Neural progenitor cell (in vitro differentiated cells): ENCODE measurements at places on chromosomes 3 and 15.

- H3K4me1 ChIP-seq = peaks cover 4% of the 10 kb centered on the region
- no peak overlapping the region for H3K27ac ChIP-seq
- H3K27me3 ChIP-seq = no peaks in the 10 kb centered on the region
Measured at GRCh38 chr3:18507333-18507732, 82.2 kb upstream of the SATB1 start.

DNA sequence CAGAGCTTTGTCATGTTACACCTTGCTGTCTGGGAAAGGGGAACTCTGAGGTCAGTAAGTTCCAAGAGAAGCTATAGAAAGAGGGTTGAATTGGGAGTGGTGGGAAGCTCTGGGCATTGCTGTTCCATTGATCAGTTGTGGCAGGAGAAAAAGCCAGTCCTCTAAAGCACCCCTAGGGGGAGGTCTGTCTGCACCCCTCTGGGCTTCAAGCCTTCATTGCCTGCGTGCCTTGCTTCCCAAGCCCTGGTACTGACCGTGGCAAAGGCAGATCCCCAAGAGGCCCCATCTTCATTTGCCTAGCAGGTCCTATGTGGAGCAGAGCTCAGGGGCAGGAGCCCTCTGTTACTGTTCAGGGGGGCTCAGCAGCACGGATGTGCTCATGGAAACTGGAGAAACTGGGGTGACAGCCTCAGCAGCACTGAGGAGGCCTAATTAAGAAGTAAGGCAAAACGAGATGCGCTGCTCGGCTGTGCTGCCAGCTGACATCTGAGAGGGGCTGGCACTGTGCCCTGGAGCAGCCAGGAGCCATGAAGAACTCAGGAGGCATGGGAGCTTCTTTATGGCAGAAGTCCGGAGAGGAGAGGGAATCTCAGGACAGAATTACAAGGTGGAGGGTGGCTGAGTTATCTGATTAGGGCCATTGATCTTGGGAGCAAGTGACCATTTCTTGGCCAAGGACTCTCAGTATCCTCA, 270.9 kb downstream of the RPLP1 start:
- H3K27me3 ChIP-seq = no peaks in the 10 kb centered on the region
- H3K27ac ChIP-seq = no peak overlapping the region
- no peaks in the 10 kb centered on the region for H3K36me3 ChIP-seq
- H3K4me3 ChIP-seq = no peak overlapping the region

- no peaks in the 10 kb centered on the region for H3K4me1 ChIP-seq
- no peak overlapping the region for H3K4me3 ChIP-seq
- H3K36me3 ChIP-seq = no peaks in the 10 kb centered on the region
- H3K27me3 ChIP-seq = no peaks in the 10 kb centered on the region
- no peak for DNase-seq
- no peak overlapping the region for H3K27ac ChIP-seq
Measured at GRCh38 chr3:148500881-148501280, 196.8 kb upstream of the AGTR1 start.

- DNase-seq = no peak
- no peaks in the 10 kb centered on the region for H3K27me3 ChIP-seq
- H3K4me1 ChIP-seq = no peaks in the 10 kb centered on the region
- H3K27ac ChIP-seq = no peak overlapping the region
- no peak overlapping the region for H3K4me3 ChIP-seq
Measured at GRCh38 chr3:45547764-45548680, 46.5 kb upstream of the LIMD1 start.

GRCh38 chr3:71744738-71745137, 8.9 kb upstream of the GPR27 start:
- no peak overlapping the region for H3K4me3 ChIP-seq
- no peaks in the 10 kb centered on the region for H3K27me3 ChIP-seq
- DNase-seq = no peak
- peaks cover 5% of the 10 kb centered on the region for H3K36me3 ChIP-seq
